B cell (primary cell): ENCODE measurements at places on chromosomes 1 and 21. TPM values are rescaled to one million over a fixed set of nuclear protein-coding genes. Genes with fewer than 3 reads are reported as not detected.

Gene MYOM3
- not detected in 2 replicates for total RNA-seq

DNA sequence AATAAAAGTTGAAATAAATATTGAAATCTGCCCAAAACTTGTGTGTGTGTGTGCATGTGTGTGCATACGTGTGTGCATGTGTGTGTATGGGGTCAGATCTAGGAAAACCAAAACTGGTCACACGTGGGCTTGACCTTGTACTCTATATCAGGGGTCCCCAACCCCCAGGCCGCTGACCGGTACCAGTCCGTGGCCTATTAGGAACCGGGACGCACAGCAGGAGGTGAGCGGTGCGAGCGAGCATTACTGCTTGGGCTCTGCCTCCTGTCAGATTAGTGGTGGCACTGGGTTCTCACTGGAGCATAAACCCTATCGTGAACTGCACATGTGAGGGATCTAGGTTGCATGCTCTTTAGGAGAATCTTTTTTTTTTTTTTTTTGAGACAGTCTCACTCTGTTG is 8.7 kb downstream of the DOP1B start:
- no peak for DNase-seq
- H3K4me3 ChIP-seq, result no peak overlapping the region
- H3K4me1 ChIP-seq, result no peaks in the 10 kb centered on the region
- H3K36me3 ChIP-seq, result no peaks in the 10 kb centered on the region
- no peaks in the 10 kb centered on the region for H3K27me3 ChIP-seq

- peak; percentile 63 for DNase-seq
- no peaks in the 10 kb centered on the region for H3K36me3 ChIP-seq
These were observed 4.0 kb downstream of the CAPN2 start for GRCh38 chr1:223716302-223716862.

Gene SLAMF7
- 51.6 and 52.6 TPM in 2 replicates for total RNA-seq

DNA sequence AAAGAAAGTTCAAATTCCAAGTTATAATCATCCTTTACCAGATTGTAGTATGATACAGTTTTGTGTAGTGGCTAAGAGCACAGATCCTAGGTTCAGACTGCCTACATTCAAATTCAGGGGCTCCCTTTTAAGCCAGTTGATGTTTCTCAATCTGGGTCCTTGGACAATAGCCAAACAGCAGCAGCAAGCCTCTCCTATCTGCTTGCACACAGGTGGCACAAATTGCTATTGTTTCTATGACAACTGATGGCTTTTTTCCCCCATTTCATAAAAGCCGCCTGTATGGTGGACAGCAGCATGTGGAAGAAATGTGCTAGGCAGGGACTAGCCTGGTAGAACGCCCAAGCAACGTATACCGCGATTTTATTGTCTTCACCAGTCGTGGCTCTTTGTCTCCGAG is 76.5 kb downstream of the S1PR1 start:
- H3K27ac ChIP-seq, result no peak overlapping the region
- no peaks in the 10 kb centered on the region for H3K27me3 ChIP-seq
- no peaks in the 10 kb centered on the region for H3K36me3 ChIP-seq
- no peak overlapping the region for H3K4me3 ChIP-seq
- peaks cover 52% of the 10 kb centered on the region for H3K4me1 ChIP-seq
